PC-3 (cell line): ENCODE measurements at places on chromosomes 7 and 10. TPM values are rescaled to one million over a fixed set of nuclear protein-coding genes. Genes with fewer than 3 reads are reported as not detected.

GRCh38 chr10:33307835-33308234, 26.6 kb downstream of the NRP1 start:
- DNase-seq = no peak

GPRIN2 gene
- 3.1 and 5.8 TPM in 2 replicates for total RNA-seq

PITX3 gene
- total RNA-seq = not detected in 2 replicates

CHAT gene
- not detected in 2 replicates for total RNA-seq

DNA sequence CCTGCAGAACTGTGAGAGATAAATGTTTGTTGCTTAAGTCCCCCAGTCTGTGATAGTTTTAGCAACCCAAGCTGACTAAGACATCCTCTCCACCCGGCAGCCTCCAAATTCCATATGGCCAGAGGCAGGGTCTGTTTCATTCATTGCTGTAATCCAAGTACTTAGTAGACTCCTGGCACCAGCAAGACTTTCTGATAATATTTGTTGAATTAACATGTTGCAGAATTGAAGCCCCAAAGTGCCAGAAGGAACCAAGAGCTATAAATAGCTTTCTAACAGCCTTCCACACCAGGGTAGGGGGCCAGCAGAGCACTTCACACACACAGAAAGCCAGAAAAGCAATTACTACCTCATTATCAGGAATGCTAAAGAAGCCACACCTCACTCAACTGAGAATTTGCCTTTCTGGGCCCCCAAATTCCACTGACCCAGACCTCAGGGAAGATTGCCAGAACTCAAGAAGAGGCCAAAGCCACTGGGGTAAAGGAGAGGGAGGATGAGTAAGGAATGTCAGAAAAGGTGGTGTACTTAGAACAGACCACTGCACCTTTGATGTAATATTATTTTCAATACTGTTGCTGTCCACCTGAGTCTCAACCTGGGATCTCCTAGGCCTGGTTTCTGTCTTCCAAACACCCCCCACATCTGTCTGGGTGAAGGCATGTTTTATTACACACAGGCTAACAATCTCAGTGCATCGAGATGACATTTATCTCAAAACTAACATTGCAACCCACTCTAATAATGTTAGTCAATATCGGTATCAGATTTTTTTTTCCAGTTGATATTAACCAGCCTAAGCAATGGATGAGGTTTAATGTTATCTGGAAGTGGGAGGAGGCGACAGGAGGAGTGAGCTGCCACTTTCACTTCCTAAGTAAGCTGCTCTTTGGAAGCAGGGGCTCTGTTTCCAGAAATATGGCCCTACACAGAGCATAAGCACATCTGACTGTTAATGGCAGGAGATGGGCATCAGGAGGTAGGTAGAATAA, 5.5 kb downstream of the NOD1 start:
- no peak for DNase-seq
